Activated CD8-positive, alpha-beta memory T cell treated with anti-CD3 and anti-CD28 coated beads for 4 hours (primary cell): ENCODE measurements at places on chromosomes 1 and 21.

- no peak for DNase-seq
Observed at GRCh38 chr1:12380326-12381249, 150.8 kb downstream of the VPS13D start.

- no peak for DNase-seq
Observed at GRCh38 chr1:180815188-180815587, 97.5 kb upstream of the KIAA1614 start.

- no peak for DNase-seq
Observed at GRCh38 chr1:161940866-161941591, 82.6 kb downstream of the OLFML2B start.

DNA sequence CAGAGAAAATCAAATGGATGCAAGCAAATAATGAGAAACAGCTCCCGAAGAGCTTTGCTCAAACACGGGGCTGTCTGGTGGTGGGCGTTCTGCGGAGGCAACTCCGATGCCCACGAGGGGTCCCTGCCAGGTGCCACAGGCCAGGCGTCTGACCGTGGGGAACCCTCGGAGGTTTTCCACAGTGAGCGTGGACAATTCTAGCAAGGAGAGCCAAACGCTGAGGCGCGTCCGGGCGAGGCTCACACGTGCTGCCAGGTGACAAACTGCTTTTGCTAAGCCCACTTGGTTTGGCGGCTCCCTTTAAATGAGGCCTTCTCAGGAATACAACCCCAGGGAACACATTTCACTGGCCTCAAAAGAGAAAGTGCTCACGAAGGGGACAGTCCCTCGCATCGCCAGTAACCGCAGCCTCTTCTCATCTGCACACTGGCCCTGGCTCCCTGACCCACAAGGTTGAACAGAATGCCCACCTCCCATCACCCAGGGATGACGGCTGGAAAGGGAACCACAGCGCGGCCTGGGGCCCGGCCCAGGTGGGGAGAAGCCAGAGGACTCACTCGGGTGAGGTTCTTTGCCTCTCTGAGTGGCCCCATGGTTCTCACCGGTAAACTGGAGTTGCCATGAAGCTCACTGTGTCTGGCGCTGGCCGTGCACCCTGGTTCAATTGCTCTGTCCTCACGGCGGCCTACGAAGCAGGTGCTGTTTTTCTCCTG lies 97.4 kb downstream of the PRDM16 start:
- DNase-seq = no peak

- DNase-seq = no peak
Observed at GRCh38 chr1:174584071-174584470, 136.3 kb downstream of the GPR52 start.

- DNase-seq = no peak
Observed at GRCh38 chr1:82706741-82707140, 906.0 kb downstream of the ADGRL2 start.

DNA sequence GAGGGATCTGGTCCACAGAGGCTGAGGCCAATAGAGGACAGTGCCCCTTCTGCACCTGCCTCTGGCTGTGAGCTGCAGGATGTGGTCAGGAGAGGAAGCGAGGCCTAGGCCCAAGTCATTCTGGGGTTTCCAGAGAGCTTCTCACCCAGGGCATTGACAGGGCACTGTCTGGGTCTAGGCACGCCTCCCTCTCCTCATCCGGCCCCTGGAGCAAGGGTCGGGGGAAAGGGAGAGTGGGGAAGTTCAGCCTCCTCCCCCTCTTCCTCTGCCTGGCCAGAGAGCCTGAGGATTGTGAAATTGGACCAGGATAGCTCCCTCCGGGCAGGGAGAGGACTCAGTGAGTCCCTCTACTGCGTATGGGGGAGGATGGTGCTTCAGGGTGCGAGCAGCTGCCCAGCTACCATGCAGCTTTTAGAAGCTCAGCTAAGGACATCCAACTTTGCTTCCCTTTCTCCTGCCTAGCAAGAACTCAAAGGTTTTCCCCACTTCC lies 6.3 kb upstream of the INAVA start:
- peak; percentile 38 for DNase-seq

GRCh38 chr1:167678422-167678821 lies 43.4 kb upstream of the MPZL1 start:
- DNase-seq = no peak

GRCh38 chr21:46054031-46054430 lies 43.9 kb upstream of the COL6A2 start:
- DNase-seq = no peak

- DNase-seq = no peak
Observed at GRCh38 chr1:115377411-115377810, 39.4 kb upstream of the NGF start.

- DNase-seq = no peak
Observed at GRCh38 chr1:42723511-42723910, 16.5 kb downstream of the CLDN19 start.

- DNase-seq = no peak
Observed at GRCh38 chr1:220019071-220019470, 27.2 kb downstream of the EPRS1 start.
